Osteocyte (in vitro differentiated cells): ENCODE measurements at places on chromosomes 5 and 9. TPM values are rescaled to one million over a fixed set of nuclear protein-coding genes. Genes with fewer than 3 reads are reported as not detected.

The LRRC19 gene
- not detected in 2 replicates for total RNA-seq

The SLC22A4 gene
- 1.4 and 2.5 TPM in 2 replicates for total RNA-seq

The SPATA31A3 gene
- total RNA-seq, result not detected in 2 replicates

The C5orf52 gene
- not detected in 2 replicates for total RNA-seq

DNA sequence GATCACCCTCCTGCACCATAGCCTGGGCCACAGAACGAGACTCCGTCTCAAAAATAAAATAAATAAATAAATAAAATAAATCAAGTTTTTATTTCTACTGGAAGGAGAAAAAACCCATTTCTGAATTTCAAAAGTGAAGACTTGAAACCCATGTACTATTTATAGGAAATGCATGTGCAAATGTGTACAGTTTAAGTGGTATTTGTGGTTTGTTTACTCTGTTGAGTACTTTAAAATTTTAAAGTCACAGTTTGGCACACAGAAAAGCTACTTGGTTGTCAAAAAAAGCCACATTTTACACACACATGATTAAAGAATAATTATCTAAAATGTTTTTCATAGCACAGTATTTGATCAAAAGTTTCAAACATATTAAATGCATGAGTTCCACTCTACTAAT lies 43.6 kb downstream of the NR3C1 start:
- no peak overlapping the region for H3K27ac ChIP-seq
- H3K36me3 ChIP-seq, result peaks cover 13% of the 10 kb centered on the region
- DNase-seq, result no peak
- peaks cover 31% of the 10 kb centered on the region for H3K4me1 ChIP-seq
- H3K27me3 ChIP-seq, result no peaks in the 10 kb centered on the region

- no peaks in the 10 kb centered on the region for H3K27me3 ChIP-seq
- DNase-seq, result no peak
- peaks cover 13% of the 10 kb centered on the region for H3K4me1 ChIP-seq
- H3K4me3 ChIP-seq, result no peak overlapping the region
These were observed 670.8 kb downstream of the ACTL7B start for GRCh38 chr9:108184941-108185340.

DNA sequence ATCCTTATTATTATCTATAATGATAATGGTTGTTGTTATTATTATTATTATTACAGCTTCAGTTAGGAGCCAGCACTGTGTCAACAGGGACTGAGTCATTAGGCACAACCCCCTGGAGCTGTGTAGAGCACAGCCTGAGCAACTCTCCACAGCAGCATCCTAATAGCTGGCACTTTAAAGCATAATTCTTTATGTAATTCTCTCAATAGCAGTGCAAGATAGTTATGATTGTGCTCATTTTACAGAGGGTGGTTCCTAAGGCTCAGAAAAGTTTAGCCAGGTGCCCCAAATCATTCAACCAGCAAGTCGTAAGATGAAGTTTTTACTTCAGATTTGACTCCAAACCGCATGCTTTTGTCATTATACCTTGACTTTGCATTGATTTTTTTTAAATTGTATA lies 390.3 kb downstream of the ANXA1 start:
- H3K27me3 ChIP-seq, result peaks cover 2% of the 10 kb centered on the region
- no peak overlapping the region for H3K27ac ChIP-seq
- no peaks in the 10 kb centered on the region for H3K4me1 ChIP-seq
- H3K36me3 ChIP-seq, result no peaks in the 10 kb centered on the region

- peaks cover 3% of the 10 kb centered on the region for H3K4me1 ChIP-seq
- no peak overlapping the region for H3K4me3 ChIP-seq
- no peak overlapping the region for H3K27ac ChIP-seq
- no peaks in the 10 kb centered on the region for H3K36me3 ChIP-seq
These were observed 91.2 kb downstream of the RFX3 start for GRCh38 chr9:3434594-3434993.

DNA sequence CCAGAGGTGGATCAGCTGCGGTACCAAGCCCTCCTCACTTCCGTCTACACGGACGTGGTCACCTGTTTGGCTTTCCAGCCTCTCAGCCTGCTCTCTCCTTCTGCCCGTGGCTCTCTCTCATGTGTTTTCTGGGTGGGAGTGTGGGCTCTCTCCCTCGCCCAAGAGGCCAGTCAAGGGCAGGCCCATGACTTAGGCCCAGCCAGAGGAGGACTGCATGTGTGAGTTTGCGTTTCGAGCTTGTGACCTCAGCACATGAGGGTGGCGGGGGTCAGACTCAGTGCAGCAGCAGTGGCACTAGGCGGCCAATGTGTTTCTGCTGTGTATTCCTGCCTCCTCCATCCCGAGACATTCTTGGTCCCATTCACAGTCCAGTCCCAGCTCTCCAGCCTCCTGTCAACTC lies 82.5 kb upstream of the SMIM23 start:
- DNase-seq, result peak; percentile 78
- H3K4me1 ChIP-seq, result peaks cover 5% of the 10 kb centered on the region
- H3K27me3 ChIP-seq, result peaks cover 31% of the 10 kb centered on the region
- no peak overlapping the region for H3K4me3 ChIP-seq

DNA sequence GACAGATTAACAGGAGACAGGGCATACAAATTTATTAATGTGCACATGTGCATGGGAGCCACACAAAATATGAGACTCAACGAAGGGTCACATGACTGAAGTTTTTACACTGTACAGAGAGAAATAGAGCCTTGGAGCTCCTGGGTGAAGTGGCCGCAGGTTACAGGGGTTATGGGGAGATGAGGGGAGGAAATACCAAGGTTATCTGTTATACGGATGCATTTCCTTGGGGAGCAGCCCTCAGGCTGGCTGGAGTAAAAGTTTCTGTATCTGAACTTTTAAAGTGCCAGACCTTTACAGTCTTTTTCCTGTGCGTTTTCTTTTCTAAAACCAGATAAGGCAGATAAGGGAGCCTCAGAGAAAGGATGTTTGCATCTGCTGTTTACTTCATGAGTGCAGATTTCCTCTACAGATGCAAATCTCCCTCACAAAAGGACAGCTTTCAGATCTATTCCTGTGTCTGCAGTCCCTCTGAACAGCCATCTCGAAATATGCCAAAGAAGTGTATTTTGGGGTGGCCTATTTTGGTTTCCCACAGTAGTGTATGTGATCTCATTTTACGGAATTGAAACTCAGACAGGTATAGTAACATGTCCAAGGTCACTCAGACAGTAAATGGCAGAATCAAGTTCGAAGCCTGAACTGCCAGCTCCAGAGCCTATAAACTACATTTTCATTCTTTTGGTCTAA lies 139.3 kb upstream of the FBXL17 start:
- no peaks in the 10 kb centered on the region for H3K36me3 ChIP-seq
- peaks cover 30% of the 10 kb centered on the region for H3K27me3 ChIP-seq
- no peak overlapping the region for H3K27ac ChIP-seq
- DNase-seq, result no peak
- no peak overlapping the region for H3K4me3 ChIP-seq

DNA sequence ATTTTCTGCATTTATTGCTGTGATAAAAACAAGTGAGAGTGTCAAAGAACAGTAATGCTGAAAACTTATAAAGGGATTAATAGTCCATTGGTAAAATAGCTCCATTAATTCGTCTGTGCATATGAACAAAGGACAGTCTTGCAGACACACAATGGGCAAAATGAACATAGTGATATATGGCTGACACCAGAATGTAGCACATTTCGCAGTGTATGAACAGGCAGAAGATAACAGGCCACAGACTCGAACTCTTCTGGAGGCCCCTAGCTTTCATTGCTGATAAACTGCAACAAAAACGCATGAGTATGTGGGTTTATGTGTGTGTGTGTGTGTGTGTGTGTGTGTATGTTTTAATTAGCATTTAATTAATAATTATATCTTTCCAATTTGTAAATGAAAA lies 354.8 kb downstream of the TAF11L14 start:
- H3K27ac ChIP-seq, result no peak overlapping the region
- DNase-seq, result no peak
- H3K36me3 ChIP-seq, result no peaks in the 10 kb centered on the region

DNA sequence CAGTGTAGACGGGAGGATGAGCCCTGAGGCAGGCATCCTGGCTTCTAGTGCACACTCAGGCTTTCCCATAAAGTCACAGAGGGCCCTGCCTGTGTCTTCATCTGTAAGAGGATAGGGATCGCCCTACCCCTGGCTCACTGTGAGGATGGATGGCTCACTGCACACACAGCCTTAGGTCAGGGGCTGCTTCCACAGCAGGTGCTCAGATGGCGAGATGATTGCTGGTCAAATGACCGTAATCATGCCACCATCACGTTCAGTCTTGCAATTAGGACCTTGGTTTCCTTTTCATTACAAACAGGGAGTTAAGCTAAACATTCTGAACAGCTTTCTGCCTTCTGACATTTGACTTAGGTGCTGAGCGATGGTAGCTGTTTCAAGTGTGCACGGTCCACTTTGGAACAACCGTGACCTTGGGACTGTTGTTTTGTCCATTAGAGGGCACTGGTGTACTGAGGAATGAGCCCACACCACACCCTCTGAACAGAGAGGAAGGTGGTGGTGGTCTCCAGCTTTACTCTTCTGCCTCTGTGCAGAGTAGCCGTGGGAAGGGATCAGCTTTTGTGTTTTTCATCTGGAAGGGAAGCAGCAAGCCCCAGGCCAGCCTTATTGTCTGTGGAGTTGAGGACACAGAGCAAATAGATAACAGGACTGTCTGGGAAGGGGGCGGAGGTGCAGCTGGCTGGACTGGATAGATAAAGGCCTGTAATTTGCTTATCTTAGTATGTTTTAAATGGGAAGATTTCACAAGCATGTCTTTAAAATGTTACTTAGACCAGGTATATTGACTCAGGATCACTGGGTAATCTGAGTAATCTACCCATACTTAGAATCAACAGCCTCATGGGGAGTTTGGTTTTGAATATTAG lies 183.1 kb downstream of the TRIO start:
- no peak overlapping the region for H3K4me3 ChIP-seq
- H3K36me3 ChIP-seq, result peaks cover 23% of the 10 kb centered on the region
- no peak for DNase-seq
- H3K4me1 ChIP-seq, result peaks cover 19% of the 10 kb centered on the region
- peak overlapping the region; percentile 27 for H3K27ac ChIP-seq
- H3K27me3 ChIP-seq, result no peaks in the 10 kb centered on the region

DNA sequence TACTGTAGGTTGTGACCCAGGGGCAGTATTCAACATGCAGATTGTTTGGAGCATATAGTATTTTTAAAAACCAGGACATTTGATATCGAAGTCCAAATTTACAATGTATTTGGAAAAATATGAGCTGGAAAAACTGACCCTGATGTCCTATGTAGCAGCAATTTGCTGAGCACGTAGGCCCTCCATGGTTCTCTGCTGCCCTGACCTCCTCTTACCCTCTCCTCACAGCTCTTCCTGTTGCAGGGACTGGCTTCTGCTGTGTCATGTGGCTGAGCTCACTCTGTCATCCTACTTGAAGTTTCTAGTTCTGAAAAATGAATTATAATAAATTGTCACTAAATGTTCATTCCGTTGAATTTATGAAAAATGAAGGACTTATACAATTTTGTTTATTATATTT lies 4.1 kb upstream of the ASPN start:
- no peak overlapping the region for H3K4me3 ChIP-seq
- peak overlapping the region; percentile 38 for H3K27ac ChIP-seq
- DNase-seq, result no peak
- peaks cover 76% of the 10 kb centered on the region for H3K4me1 ChIP-seq
- H3K36me3 ChIP-seq, result no peaks in the 10 kb centered on the region

- no peak for DNase-seq
- no peaks in the 10 kb centered on the region for H3K4me1 ChIP-seq
- no peaks in the 10 kb centered on the region for H3K36me3 ChIP-seq
- H3K27ac ChIP-seq, result no peak overlapping the region
These were observed 28.8 kb downstream of the EPB41L4A start for GRCh38 chr5:112390327-112390726.

- H3K27ac ChIP-seq, result peak overlapping the region; percentile 82
- DNase-seq, result no peak
- no peaks in the 10 kb centered on the region for H3K27me3 ChIP-seq
- peaks cover 77% of the 10 kb centered on the region for H3K4me1 ChIP-seq
- H3K36me3 ChIP-seq, result no peaks in the 10 kb centered on the region
- H3K4me3 ChIP-seq, result no peak overlapping the region
These were observed 136.1 kb downstream of the UGCG start for GRCh38 chr9:112032743-112033142.
